ENCODE measurements at places on chromosomes 1 and 21.

DNA sequence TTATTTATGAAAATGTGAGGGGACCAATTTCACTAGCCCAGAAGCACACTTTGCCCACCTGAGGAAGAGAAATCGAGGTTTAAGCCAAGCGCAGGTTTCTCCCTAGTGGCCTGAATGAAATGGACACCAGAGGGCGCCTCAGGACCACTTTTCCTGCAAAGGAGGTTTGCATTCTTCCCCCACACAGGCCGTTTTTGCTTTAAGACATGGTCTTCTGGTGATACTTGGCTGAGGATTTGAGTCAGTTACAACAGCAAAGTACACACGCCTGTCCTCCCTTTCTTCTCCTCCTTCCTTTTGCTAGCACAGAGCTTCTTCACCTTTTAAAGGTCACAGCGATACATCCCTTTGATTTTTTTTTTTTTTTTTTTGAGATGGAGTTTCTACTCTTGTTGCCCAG is 5.4 kb downstream of the PLA2G2E start:
- DNase-seq, result peak; percentile 76

GRCh38 chr21:46009951-46010705 is 28.6 kb downstream of the COL6A1 start:
- DNase-seq, result no peak

GRCh38 chr1:18285538-18285924 is 177.9 kb downstream of the IGSF21 start:
- DNase-seq, result no peak

GRCh38 chr1:213513006-213513405 is 462.0 kb downstream of the RPS6KC1 start:
- DNase-seq, result no peak

- DNase-seq, result no peak
Observed at GRCh38 chr1:236904892-236905741, 99.1 kb downstream of the MT1HL1 start.

GRCh38 chr1:25243907-25244306 is 3.3 kb downstream of the RSRP1 start:
- no peak for DNase-seq

GRCh38 chr1:63624911-63625310 is 31.7 kb downstream of the PGM1 start:
- no peak for DNase-seq

- no peak for DNase-seq
Observed at GRCh38 chr1:203425663-203425975, 50.0 kb upstream of the PRELP start.

- no peak for DNase-seq
Observed at GRCh38 chr1:205693421-205693991, 13.2 kb upstream of the SLC45A3 start.

DNA sequence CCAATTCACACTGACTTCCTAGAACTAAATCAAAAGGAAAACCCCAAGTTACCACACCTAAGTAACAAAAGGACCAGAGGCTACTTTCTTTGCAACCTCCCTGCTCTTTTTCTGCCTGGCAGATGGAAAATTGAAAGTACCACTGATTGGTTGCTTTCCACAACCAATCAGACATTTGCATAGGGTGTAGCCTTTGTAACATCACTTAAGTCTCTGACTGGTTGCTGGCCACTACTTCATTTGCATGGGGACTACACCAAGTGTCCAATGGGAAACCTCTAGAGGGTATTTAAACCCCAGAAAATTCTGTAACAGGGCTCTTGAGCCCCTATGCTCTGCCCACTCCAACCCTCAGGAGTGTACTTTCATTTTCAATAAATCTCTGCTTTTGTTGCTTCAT is 365.0 kb downstream of the LTN1 start:
- DNase-seq, result no peak

DNA sequence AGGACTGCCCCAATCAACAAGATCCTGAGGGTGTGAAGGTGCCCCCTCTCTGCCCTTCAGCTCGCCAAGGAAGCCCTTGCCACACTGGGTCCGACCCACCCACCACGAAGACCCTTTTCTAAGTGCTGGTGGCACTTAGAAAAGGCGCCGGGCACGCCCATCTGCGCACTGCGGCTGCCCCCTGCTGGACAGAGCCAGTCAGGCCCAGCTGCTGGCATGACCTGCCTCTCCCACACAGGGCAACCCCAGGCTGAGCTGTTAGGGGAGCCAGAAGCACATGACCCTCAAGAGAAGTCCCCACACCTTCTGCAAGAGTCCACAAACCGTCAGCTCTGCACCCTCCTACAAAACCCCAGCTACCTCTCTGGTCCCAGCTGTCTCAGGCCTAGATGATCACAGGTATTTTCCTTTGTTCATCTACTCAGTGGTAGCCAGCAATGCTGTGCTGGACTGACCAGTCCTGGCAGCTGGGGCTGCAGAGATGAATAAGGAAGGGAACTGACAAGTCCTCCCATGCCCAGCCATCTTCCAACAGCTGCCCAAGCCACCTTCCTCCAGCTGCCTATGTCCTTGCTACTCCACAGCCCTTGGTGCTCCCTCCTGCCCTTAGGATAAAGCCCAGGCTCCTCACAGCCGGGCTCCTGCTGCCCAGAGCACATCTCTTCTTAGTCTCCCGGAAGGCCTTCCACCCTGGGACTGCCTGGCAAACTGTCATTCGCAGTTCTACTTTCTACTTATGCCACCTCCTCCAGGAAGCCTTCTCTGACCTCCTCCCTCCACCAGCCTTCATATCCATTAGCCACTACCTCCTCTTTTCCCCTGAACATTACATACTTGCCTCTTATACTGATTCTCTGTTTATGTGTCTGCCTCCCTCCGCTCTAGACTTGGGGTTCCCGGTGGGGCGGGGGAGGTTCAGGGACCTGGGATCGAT is 39.8 kb upstream of the ZC3H12A start:
- DNase-seq, result peak; percentile 61

- no peak for DNase-seq
Observed at GRCh38 chr1:28631713-28632112, 11.2 kb downstream of the TAF12 start.

- no peak for DNase-seq
Observed at GRCh38 chr21:23664193-23664694, 1943.0 kb downstream of the MRPL39 start.

- no peak for DNase-seq
Observed at GRCh38 chr1:183089025-183089639, 65.9 kb downstream of the LAMC1 start.

Data from CD4-positive, alpha-beta T cell treated with Interleukin-2 at 100 ng/mL for 4 hours (primary cell).